Thoracic aorta (tissue), 2 donors: ENCODE measurements at places on chromosomes 16 and 17. TPM values are rescaled to one million over a fixed set of nuclear protein-coding genes. Genes with fewer than 3 reads are reported as not detected.

GRCh38 chr17:38853292-38854219 is at the start of gene RPL23:
RPL23 (minus strand) TSS chr17:38853721; CDS start chr17:38853710, 11 bp downstream.
- DNase-seq, result peak; percentile 86

GRCh38 chr16:87145181-87146176 is 171.7 kb downstream of the C16orf95 start:
- no peak for DNase-seq

DNA sequence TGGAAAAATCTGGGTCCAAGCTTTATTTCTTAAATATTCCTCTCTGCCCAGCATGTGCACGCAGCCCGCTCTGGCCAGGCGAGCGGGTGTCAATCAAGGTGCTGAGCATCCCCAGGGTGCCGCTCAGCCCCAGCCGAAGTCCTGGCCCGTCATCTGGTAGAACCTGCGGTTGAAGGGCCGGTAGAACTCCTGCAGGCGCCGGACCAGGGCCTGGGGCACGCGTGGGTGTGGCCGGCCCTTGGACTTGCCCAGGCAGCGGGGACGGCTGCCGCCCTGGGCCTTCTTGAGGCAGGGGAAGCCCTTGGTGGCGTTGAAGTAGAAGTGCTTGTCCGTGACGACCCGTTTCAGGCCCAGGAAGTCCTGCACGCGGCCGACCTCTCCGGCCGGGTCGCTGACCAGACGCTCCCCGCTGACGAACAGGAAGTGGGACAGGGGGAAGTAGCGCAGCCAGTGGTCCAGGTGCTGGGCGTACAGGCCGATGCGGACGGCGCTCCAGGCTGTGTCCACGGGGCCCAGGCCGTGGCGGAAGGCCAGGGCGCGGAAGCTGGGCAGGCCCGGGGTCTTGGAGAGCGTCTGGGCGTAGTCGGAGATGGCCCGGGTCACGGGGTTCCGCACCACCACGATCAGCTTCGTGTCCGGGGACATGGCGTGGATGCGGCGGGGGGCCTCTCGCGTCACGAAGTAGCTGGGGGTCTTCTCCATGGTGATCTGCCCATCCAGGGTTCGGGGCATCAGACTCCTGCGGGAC is 6.6 kb downstream of the HS3ST6 start:
- no peak for DNase-seq

DNA sequence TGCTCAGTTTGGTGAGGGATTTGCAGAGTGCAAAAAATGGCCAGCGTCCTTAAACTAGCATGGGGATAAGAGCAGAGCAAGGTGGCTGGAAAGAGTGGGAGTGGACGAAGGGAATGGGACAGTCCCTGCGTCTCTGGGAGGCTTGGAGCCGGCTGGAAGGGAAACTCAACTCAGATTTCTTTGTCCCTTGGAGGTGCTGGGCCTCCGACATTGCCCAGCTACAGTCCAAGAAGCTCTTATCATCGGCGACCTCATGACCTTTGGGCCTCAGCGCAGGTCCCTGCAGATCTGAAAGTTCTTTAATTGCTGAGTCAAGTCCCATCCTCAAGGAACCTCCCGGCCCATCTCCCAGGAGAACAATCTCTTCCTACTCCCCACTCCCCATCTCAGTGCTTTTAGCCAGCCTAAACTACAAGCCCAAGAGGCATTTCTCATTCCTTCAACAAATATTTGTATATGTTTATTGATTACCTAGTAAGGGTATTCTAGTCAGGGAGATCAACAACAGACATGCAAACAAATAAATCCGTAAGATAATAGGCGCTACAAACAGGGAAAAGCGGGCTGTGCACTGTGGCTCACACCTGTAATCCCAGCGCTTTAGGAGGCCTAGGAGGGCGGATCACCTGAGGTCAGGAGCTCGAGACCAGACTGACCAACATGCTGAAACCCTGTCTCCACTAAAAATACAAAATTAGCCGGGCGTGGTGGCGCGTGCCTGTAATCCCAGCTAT is 985 bp upstream of the TMEM107 start:
- no peak for DNase-seq

The KRT33A gene
- not detected for total RNA-seq

DNA sequence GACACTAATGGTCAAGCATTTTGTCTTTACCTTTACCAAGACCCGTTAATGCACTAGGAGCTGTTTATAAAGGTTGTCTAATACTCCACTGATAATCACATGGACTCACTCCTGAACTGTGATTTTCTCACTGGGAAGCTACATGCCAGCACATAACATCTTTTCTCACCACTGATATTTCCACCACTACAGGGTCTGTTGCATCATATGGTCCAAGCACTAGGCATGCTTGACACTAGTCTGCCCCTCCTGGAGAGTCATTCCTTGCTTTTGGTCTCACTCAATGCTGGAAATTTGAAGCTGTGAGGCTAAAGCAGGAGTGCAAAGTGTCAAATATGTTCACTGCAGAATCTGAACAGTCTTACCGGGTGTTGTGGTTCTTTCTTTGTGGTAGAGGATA is 1576.8 kb downstream of the CDH8 start:
- no peak for DNase-seq

DNA sequence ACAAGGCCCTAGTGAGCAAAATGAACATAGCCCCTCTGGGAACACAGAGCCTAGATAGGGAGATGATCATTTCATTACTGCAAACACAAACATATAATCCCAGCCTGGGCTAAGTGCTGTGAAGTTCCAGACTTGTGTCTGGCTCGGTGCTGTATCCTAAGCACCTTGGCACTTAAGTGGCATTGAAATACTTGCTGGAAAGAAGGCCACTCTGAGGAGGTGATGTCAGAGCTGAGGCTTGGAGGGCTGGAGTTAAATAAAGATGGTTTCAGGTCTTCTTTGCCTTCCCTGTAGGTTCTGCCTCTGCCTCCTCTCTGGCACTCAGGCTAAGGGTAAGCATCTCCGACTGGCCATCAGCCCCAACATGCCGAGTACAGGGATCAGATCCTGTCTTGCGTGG is 2.4 kb upstream of the CACNA1G start:
- DNase-seq, result no peak

GRCh38 chr16:28528463-28528867 is 10.3 kb downstream of the NUPR1 start:
- no peak for DNase-seq

The COL1A1 gene
- 261 TPM for total RNA-seq

DNA sequence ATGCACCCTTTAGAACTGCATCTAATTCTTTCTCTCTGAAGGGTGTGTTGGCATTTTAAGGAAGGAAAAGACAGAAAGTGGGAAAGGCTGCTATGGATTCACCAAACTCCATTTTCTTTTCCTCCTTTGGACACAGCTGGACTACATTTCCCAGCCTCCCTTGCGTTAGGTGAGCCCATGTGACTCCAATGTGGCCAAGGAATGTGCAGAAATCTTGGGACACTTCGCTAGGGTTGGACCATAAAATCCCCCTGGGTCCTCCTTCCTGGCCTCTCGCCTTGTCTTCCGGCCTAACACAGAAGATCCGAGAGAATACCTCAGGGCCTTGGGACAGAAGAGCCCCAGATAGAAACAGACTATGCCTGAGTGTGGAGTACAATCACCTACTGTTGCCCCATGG is 56.3 kb downstream of the ABCC12 start:
- no peak for DNase-seq

The TBC1D26 gene
- not detected for total RNA-seq

- DNase-seq, result no peak
Observed at GRCh38 chr17:43723697-43724359, 34.8 kb downstream of the SOST start.

The UNC45B gene
- not detected for total RNA-seq

The OMG gene
- not detected for total RNA-seq

- DNase-seq, result no peak
Observed at GRCh38 chr17:32822996-32823395, 53.9 kb downstream of the MYO1D start.

GRCh38 chr17:71427801-71428200 is 693.0 kb upstream of the SOX9 start:
- no peak for DNase-seq

GRCh38 chr16:88793251-88793954 is 8.4 kb upstream of the PIEZO1 start:
- DNase-seq, result no peak

DNA sequence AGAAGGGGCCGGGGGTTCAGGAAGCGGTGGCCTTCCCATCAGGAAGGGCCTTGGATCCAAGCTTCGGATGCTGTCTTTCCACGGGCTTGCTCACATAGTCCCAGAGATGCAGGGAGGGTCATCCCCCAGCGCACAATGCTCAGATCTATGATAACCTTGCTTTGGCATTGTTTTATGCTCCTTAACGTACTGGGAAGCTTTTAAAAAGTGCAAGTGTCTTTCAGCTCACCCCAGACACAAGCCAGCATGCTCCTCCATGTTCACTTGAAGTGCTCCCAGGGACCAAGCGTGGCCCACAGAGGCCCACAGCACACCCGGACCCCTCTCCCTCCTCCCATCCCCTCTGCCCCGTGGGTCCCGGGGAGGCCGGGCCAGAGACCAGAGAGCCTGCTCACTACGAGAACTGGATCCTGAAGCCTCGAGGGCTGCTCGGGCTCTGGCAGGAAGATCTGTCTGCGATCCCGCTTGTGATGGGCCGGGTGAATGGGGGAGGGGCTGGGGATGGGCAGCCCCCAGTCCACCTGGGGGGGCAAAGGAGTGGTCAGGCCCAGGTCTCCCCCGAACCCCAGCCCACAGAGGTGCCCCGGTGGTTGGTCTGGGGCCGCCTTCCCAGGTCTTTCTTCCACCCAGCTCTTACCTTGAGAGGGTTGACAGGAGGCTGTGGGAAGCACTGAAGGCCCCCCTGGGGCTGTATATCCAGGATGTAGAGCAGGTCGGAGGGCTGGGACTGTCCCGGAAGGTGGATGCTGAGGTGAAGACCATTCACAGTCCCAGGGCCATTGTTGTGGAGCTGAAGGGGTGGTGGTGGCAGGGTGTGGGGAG is 11.8 kb upstream of the FAM171A2 start:
- DNase-seq, result no peak

DNA sequence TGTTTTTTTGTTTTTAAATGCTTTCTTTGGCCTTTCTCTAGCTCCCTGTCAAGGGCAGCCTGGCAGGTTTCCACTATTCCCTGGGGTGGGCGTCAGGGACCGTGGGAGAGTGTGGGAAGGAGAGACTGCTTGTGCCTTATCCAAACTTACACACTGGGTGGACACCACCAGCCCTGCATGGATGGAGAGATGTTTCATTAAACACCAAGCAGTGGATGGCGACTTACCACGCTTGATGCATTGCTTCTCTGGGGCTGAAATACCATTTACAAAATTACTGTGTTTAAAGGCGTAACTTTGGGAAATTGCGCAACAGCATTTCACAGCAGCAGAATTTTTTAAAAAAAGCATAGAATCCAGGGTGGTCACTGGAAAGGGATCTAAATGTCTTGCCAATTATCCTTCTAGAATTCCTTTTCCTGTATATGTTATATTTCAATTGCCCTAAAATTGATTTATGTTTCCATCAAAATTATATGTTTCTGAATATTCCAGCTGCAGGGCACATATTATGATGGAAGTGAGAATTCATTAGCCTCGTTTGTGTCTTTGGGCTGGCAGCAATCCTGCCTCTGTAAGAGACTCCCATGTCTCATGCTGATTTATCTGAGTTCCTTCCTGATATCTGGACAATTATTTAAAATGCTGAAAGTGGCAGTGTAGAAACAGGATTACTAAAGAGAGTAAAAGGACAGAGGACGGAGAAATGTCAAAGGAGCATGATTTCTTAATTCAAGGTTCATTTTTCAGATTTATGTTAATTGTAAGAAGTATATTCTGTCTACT is 247.3 kb downstream of the GRIN2A start:
- peak; percentile 7 for DNase-seq
